NCI-H146 (cell line): ENCODE measurements at places on chromosomes 5 and 9.

DNA sequence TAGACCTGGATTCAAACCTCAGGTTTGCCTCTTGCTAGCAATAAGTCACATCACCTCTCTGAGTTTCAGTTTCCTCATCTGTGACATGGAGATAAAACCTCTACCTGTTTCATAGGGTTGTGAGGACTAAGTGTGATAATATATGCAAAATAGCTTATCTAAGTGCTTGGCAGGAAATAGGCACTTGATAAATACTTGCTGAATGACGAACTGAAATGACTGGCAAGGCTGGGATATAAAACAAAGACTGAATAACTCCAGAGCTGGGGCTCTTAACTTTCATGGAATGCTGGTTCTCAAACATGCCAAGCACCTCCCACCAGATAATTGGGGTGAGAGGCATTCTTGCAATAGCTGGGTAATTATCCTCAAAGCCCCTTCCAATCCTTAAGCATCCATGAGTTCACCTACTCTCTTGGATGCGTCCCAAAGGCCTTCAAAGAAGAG lies 87.6 kb downstream of the ADRB2 start:
- DNase-seq = no peak

DNA sequence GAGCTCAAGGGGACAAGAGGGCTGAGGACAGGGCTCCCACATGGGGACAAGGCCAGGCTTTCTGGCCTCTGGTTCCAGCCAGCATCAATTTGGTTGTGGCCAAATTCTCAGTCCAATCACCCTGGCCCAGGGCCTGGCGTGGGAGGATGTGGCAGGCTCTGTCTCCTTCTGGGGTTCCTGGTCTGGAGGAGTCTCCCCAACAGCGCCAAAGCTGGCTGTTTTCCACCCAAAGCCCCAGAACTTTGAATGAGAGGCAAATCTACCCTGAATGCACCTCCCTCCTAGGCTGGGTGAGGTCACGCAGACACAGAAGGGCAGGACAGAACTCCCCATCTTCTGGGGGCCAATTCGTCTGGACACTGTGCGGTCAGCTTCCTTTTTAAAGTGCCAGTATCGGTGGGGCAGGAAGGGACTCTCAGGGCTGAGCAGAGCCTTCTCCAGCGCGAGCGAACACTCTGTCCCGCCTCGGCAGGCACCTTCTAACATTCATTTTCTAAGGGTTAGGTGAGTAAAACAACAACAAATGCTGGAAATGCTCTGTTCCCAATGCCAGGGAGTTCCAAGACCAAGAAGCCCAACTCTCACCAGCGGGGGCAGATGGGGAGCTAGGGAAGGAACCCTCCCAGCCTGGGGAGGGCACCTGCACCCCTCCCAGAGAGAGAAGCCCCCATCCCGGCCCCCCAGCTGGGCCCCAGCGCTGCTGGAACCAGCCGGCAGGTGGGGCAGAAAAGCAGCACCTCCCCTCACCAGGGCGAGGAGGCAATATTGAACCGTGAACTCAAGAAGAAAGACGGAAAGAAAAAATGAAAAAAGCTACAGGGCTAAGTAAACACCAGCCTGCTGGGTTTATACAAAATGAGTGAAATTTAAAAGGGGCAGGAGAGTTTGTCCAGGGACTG lies 3.7 kb upstream of the DPM2 start:
- no peak for DNase-seq

DNA sequence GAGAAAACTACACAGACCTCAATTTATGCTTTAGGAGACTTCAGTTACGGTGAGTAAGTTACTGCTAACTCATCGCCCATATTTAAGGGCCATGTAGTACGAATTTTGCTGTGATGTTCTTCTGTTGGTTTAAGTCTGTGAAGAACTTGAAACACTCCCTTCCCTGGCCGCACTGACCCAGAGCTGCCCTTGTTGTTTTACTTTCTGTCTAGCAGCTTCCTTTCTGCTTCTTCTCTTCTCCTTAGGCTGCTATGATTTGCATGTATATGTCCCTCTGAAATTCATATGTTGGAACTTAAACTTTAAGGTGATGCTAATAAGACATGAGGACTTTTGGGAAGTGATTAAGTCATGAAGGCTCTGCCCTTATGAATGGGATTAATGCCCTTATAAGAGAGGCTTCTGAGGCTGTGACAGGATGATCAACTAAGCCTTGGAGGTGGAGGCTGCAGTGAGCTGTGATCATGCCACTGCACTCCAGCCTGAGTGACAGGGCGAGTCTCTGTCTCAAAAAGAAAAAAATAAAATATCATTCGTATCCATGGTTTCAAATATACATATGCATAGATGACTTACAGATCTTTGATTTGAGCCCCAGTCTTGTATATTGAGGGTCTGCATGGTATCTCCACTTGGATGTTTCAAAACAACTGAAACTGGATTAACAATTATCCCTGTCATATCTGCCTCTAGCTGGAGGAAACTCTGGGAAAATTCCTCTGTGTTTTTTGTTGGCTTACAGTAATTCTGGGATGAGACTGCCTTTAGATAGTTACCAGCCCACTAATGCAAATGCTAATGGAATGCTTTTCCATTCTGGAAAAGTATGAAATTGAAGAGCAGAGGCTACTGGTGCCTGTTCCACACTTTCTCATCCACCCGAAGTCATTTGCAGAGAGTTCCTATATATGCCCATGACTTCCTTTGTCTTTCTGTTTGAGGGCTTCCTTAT lies 263.4 kb upstream of the ACTBL2 start:
- DNase-seq = no peak

DNA sequence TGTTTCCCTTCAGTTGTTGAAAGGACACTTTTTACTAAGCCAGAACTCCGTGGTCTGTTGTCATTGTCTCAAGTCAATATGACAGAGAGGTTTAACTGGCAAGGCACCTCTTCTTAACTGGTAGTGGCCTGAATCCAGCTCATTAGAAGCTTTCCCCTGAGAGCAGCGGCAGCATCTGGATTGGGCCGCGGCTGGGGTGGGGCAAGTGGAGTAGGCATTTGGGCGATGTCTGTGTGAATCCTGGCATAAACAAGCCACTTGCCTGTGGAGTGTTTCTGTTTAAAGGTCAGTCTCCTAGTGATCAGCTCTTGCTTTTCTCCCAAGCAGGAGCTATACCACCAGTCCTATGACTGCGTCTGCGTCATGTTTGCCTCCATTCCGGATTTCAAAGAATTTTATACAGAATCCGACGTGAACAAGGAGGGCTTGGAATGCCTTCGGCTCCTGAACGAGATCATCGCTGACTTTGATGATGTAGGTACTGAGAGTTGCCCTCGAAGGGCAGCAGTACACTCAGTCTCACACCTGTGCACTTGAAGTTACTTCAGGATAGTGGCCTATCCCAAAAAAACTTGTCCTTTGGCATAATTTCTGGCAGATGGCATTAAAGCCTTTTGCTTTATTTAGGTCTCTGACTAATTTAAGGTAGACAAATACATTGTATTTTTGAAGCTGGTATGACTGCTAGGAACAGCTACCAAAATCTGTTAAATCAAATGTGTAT lies 48.9 kb downstream of the CFAP90 start:
- DNase-seq = no peak

- no peak for DNase-seq
Measured at GRCh38 chr9:36865731-36866635, 168.1 kb downstream of the PAX5 start.

- no peak for DNase-seq
Measured at GRCh38 chr9:13128266-13128860, 151.1 kb downstream of the MPDZ start.

DNA sequence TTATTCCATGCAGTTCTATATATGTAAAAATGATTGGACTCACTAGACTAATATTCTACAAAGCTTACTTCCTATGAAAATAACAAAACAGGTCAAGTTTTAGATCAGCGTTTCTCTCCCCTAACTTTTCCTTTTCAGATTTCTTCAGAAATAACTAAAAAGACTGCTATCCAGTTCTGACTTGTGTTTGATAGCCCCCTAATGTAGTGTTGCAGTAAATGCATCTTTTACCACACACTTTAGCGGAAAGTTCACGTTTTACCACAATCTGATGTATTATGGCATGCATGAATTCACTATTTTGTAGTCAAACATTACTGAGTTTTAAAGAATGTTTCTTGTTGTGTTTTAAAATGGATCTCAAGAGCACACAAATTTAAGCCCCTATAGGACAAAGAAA lies 292.7 kb downstream of the RAB3C start:
- DNase-seq = no peak

DNA sequence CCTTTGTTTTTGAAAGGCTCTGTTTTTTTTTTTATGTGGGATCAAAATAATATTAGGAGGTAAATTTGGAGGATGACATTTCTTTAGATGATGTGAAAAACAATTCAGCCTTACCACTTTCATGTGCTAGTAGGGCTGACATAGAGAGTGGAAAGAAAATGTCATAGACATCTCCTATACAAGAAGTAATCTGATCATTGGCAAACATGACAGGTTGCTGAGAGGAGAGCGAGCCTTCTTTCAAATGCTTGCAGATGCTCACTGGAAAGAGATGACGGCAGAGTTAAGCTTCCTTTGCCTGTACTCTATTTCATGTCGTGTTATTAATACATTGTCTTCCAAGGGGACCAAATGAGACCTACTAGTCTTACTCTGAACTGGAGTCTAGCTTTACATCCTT lies 160.1 kb upstream of the DAP start:
- no peak for DNase-seq

DNA sequence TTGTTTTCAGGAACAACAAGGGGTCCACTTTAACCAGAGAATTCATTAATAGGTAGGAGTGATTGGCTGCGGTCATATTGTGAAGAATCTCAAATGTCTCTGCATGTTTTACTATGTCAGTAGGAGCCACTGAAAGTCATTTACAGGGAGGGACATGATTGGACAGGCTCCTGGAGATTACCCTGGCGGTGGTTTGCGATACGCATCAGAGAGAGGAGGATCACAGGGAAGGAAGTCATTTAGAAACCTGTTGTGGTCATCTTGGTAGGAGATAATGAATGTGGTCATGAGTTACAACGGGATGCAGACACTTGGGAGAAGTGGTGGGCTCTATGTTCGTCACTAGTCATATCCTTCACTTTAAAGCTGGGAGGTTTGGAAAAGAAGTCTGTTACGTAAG lies 262.8 kb downstream of the FAM114A2 start:
- DNase-seq = no peak
